Smooth muscle cell of the brain vasculature (primary cell): ENCODE measurements at places on chromosomes 16 and 17.

GRCh38 chr17:20170085-20170484 lies 160.9 kb downstream of the SPECC1 start:
- no peak for DNase-seq

- no peak for DNase-seq
These were observed 43.2 kb upstream of the FA2H start for GRCh38 chr16:74817851-74818250.

DNA sequence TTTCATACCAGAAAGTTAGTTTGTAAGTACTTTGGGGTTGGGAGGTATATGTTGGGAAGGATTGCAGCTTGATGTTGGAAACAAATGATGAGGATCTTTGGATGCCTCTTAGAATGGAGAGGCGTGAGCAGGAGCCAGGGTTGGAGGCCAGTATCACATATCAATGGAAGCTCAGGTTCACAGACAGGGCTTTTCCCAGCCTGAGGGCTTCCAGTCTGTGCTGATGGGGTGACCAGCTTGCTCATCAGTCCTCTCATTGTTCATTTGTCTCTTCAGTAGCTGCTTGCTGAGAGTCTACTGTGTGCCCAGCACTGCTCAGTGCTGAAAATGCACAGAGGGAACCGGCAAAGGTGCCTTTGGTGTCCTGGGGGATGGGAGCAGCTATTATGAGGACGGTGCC lies 5.8 kb downstream of the DNAAF1 start:
- DNase-seq, result no peak

DNA sequence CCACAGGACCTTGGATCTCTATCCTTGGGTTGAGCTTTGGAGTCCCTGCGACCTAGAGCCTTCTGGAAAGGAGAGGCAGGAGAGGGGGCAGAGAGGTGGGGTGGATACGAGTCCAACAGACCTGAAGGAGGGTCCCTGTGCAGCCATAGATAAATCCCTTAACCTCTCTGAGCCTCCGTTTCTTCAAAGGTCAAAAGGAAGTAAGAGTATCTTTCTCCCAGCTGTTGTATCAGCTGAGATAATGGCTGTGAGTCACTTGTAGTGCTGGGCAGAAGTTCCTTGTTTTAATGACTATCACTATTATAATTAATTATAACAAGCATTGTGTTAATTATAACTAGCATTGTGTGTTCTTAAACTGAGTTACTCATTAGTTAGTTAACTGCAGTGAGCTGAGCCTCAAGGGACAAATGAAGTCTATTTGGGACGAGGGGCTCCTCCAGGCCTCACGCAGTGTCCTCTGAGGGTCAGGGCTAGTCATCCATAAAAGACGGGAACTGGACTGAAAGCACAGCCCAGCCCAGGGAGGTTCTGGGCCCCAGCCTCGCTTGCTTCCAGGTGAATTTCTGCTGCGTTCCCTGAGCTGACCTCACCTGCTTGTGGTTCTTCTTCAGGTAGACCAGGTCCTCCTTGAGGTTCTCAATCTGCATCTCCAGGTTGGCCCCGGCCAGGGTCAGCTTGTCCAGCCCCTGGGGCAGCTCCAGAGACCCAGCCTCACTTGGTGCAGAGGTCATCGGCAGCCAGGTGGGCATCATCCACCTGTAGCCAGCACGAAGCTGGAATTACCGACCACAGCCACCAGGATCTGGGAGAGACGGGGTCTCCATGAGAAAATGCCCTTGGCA lies 5.7 kb upstream of the KRT17 start:
- no peak for DNase-seq

DNA sequence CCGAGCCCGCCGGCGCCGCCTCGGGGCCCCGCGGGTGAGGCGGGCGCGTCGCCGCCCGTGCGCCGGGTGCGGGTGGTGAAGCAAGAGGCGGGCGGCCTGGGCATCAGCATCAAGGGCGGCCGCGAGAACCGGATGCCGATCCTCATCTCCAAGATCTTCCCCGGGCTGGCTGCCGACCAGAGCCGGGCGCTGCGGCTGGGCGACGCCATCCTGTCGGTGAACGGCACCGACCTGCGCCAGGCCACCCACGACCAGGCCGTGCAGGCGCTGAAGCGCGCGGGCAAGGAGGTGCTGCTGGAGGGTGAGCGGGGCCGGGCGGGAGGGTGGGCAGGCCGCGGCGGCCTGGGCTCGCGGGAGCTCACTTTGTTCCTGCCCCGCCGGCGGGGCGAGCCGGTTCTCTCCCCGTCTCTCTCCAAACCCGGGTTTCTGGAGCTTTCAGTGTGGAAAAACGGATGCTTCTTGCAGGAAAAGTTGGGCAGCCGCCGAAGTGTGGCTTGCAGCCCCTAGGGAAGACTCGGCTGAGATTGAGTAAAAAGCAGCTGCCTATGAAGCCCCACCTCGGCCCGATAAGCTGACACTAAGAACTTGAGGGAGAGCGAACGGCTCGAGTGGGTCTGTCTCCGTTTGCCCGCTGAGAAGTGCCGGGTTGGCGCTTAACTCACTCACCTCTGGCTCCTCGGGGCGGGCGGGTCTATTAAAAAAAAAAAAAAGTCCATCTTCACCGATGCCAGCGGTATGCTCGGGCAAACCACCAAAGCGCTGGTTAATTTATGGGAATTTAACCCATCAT lies 677 bp downstream of the SNTB2 start:
- DNase-seq, result no peak

GRCh38 chr17:9557161-9557755 lies 18.4 kb downstream of the STX8 start:
- DNase-seq, result no peak

DNA sequence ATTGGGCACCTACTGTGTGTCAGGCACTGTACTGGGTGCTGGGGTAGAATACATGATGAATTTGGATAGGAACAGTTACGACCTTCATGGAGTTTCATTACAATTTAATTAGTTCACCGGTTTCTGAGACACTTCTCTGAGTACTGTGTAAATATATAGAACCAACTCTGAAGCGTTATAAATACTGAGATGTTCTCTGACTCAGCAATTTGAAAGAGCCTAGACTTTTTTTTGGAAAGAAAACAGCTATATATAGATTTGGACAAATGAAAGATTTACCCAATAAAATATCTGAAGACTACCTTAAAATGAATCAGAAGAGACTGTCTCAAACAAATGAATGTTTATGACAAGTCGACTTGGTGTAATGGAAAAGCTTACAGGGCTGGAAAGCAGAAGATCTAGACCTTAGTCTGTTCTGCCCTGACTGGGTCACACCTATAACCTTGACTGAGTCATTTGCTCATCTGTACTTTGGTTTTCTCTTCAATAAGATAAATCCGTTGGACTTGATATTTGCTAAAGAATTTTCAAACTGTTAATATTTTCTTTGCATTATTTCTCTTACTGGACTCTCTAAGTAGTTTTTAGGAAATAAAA lies 4.6 kb upstream of the GAN start:
- DNase-seq, result no peak

DNA sequence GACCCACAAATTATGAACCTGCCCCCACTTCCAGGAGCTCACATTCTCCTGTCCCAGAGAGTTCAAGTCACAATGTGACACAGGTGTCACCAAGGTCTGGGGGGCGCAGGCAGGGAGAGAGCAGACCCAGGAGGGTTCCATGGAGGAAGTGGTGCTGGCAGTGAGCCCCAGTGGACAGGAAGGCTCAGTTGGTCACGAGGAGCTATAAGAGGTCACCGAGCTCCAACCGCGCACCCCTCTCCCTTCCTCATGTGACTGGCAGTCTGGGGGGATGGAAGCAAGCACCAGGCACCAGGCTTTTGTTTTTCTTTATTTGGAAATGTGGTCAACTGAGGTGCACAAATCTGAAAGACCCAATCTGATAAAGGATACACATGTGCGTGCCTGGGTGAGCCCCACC lies 2.5 kb downstream of the ITGAD start:
- no peak for DNase-seq

- DNase-seq, result no peak
These were observed 77.4 kb downstream of the SPECC1 start for GRCh38 chr17:20086416-20087076.

GRCh38 chr17:11682646-11683045 lies 84.4 kb downstream of the DNAH9 start:
- no peak for DNase-seq

GRCh38 chr17:71118039-71118438 lies 948.7 kb downstream of the KCNJ2 start:
- DNase-seq, result no peak

GRCh38 chr17:44487170-44487569 lies 16.0 kb downstream of the GPATCH8 start:
- no peak for DNase-seq

DNA sequence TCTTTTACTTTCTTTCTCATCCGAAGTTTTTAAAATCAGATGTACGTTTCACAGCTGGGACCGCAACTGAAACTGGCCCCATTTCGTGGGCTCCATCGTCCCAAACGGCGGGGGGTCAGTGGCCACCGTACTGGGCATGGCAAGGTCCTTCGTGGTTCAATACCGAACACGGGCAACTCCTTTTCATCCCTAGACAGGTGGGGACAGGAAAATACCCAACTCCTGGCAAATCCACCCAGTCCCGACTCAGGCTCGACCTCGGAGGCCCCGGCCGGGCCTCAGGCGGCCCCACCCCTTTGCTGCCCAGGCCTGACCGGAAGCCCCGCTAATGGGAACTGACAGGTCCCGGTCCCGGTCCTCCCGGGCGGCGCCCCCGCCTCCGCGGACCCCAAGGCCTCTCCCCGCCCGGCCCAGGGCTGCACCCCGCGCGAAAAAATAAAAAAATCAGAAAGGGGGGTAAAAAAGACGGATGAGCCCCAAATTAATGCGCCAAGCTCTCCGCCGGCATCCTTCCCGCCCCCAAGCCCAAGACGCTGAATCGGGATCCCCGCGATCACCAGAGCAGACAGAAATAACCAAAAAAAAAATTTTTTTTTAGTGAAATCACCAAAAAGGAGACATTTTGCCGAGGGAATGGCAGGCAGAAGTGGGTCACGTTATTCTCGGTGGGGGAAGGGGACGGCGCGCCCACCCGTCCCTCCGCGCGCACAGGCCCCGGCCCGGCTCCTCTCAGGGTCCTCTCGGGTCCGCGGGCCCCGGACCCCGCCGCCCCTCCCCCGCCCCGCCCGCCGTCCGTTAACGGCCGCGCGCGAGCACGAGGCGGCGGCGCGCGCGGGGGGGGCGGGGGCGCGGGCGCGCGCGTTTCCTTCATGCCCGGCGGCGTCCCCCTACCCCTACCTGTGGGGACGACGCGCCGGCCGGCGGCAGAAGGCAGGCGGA lies 562 bp downstream of the ZC3H7A start:
- no peak for DNase-seq

DNA sequence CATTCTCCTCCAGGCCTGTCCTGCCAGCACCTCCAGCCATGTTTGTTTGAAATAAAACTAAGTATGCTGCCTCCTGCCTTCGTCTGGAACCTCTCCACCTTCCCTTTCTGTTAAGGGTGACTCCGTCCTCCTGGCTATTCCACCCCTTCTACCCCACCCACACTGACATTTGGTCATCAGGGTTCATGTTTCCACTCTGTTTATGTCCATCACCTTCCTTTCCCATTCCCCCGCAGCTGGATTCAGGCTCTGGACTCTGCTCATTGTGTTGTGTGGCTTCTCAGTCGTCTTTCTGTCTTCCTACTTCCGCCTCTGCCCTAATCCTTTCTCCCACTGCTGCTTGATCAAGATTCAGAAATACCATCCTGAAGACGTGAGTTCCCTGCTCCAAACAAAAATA lies 28.6 kb downstream of the EPN2 start:
- DNase-seq, result no peak
